Stomach (tissue), 19 donors: ENCODE measurements at places on chromosomes 4 and X. TPM values are rescaled to one million over a fixed set of nuclear protein-coding genes. Genes with fewer than 3 reads are reported as not detected.

DNA sequence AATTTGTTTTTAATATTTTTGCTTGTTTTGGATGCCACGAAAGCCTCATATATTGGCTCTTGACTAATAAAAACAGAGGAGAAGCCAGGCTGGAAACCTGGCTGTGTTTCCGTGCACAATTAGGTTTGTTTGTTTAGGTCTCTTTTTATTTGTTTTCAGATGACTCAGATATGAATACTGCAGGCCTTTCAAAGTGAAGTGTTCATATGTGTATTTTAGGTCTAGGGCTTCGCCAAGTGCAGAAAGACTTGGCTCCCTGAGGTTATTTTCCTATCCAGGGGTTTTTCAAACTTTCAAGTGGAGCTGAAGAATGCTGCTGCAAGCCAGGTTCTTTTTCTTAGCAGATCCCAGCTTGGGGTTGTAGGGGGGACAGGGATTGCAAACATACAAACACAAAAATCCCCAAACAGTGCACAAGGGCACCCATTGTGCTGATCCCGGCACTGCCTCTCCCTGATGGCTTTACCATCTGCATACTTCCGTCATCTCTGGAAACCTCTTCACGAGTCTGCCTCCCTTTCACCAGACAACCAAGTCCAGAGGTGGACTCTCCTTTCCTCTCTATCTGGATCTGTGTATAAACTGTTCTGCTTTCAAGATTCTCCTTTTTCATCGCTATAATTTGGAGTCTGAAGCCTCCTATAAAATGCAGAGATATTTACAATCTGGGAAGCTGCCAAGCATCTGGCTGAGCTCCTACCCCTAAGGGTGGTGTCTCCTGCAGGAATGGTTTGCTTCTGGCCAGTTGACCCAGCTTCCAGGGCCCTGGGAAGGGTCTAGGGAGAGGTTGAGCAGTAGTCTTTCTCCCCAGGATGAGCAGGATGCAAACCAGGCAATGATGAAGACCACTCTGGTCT is 108.6 kb downstream of the SMIM20 start:
- peak; percentile 74 for DNase-seq
- H3K36me3 ChIP-seq = no peaks in the 10 kb centered on the region

DNA sequence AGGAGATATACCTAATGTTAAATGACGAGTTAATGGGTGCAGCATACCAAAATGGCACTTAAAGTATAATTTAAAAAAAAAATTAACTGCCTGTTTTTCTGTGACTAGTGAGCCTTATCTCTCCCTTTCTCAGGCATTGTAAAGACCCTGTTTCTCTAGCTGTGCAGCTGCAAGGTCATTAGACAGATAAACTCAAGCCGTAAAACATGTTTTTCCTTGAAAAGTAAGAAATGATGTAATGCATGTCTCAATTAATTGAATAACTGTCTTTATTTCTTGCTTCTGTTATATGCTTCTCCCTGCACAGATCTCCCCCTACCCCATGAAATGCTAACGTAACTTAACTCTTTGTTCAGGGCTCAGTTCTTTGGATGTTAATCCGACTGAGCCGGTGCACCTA is 10.5 kb downstream of the TBC1D19 start:
- H3K27me3 ChIP-seq = no peaks in the 10 kb centered on the region
- H3K4me3 ChIP-seq = no peak overlapping the region
- no peak for DNase-seq
- no peaks in the 10 kb centered on the region for H3K4me1 ChIP-seq

GRCh38 chr4:109079731-109080130 is 222.7 kb downstream of the COL25A1 start:
- no peak overlapping the region for H3K27ac ChIP-seq
- no peaks in the 10 kb centered on the region for H3K27me3 ChIP-seq
- H3K4me1 ChIP-seq = no peaks in the 10 kb centered on the region
- no peak overlapping the region for H3K4me3 ChIP-seq

DNA sequence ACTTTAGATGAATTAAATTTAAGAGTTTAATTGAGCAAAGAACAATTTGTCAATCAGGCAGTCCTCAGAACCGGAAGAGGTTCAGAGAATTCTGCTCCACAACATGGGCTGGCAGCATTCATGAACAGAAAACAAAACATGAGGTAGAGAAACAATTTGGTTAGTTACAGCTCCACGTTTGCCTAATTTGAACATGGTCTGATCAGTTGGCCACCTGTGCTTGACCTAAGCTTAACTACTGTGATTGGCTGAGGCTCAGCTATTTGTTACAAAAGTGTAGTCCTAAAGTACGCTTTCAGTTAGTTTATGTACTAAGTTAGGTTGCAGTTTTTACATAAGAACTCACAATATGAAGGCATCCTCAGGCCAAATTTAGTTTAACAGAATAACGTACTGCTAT is 258.6 kb downstream of the ADAM29 start:
- no peak overlapping the region for H3K27ac ChIP-seq
- no peaks in the 10 kb centered on the region for H3K27me3 ChIP-seq
- no peak for DNase-seq
- H3K4me3 ChIP-seq = no peak overlapping the region
- H3K4me1 ChIP-seq = no peaks in the 10 kb centered on the region

DNA sequence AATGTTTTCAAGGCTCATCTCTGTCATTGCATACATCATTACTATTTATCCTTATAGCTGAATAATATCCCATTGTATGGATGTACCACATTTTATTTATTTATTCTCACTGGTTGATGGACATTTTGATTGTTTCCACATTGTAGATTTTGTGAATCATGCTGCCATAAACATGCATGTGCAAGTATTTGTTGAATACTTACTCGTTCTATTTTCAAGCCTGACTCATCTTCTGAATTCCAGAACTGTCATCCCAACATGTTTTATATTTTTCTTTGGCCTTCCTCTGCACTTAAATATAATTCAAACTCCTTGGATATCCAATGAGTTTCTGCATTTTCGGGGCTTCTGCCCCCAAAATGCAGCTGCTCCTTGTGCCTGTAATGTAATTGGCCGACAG is 77.6 kb downstream of the MXRA5 start:
- H3K4me1 ChIP-seq = no peaks in the 10 kb centered on the region
- H3K36me3 ChIP-seq = no peaks in the 10 kb centered on the region
- H3K27ac ChIP-seq = no peak overlapping the region
- no peak overlapping the region for H3K4me3 ChIP-seq
- no peak for DNase-seq

DNA sequence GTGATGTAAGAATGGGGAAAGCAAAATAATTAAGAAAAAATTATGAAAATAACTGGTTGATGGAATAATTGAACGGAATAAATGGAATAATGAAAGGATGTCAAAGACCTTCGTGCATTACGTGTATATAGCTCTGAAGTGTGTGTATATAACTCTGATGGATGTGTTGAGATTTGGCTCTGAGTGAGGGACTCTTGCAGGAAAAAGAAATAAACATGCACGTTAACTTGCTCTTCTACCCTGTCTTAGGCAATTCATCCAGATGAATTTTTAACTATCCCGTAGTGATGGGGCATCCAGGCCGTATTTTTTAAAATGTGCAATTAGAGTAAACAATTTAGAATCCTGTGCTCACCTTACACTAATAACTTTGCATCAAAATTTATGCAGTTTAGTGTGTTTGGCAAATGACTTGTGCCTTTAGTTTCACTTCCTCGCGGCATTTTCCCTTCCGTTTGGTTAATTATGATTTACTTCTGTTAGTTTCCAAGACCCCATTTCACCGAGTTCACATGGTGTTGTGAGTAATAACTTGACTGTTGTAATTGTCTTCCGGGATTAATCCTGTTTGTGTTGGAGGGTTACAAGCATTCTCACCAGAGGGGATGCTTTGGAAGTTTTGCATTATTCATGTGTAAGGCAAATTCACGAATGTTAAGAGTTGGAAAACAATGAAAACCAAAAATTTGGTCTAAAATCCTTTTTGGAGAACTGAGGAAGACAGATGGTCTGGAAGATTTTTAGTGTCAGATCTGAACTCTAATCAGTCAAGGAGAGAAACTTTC is 256.5 kb upstream of the FAT1 start:
- no peak for DNase-seq
- H3K27me3 ChIP-seq = no peaks in the 10 kb centered on the region
- H3K4me3 ChIP-seq = no peak overlapping the region
- H3K27ac ChIP-seq = no peak overlapping the region
- H3K4me1 ChIP-seq = peaks cover 6% of the 10 kb centered on the region

DNA sequence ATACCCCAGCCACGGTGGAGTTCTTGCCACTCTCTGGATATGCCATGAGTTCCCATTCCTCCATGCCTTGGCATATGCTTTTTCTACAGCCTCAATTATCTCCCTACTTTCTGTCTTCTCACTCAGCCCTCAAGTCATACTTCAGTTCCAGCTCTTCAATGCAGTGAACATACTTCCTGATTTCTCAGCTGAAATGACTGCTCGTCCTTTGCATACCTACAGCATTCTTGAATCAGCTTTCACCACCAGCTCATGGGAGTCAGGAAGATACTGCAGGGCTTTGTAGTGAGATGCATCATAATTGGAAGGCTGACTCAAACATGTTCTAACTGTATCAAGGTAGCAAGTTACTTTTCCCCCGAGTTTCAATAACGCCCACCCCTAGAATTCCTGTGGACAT is 118.4 kb downstream of the APBB2 start:
- no peak overlapping the region for H3K27ac ChIP-seq
- no peak for DNase-seq
- no peaks in the 10 kb centered on the region for H3K36me3 ChIP-seq
- H3K4me1 ChIP-seq = peaks cover 23% of the 10 kb centered on the region
- no peak overlapping the region for H3K4me3 ChIP-seq

DNA sequence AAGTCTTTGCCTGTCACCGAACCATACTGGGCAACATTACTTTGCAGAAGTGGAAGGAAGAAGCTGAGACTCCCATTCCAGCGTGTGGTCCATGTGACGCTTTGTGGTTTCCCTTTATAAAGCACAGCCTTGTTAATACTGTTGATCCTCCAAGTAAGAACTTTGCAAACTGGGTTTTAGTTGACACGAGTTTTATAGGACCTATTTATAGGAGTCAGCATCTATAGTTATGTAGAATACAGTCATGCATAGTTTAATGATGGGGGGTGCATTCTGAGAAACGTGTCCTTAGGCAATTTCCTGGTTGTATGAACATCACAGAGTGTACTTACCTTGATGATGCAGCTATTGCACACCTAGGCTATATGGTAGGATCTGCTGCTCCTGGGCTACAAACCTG is 1879.4 kb upstream of the TENM3 start:
- H3K4me3 ChIP-seq = no peak overlapping the region
- DNase-seq = no peak
- no peaks in the 10 kb centered on the region for H3K36me3 ChIP-seq
- H3K27ac ChIP-seq = no peak overlapping the region
- no peaks in the 10 kb centered on the region for H3K27me3 ChIP-seq

DNA sequence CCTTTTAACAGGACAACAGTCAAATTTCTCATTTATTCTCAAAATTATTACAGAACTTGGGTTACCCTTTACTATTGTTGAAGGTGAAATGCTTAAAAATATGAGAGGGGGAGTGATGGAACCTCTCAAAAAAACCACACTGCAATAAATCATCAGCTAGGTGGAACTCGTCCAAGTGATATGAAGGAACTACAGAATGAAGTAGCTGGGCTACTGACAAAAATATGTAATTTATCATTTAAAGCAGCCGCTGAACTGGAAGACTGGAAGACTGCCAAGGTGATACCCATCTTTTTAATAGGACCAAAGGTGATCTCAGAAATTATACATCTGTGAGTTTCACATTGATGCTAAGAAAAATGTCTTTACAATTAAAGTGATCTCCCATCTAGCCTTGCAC is 597.7 kb upstream of the TENM3 start:
- no peaks in the 10 kb centered on the region for H3K36me3 ChIP-seq
- H3K27me3 ChIP-seq = no peaks in the 10 kb centered on the region
- no peak overlapping the region for H3K4me3 ChIP-seq
- no peak for DNase-seq

DNA sequence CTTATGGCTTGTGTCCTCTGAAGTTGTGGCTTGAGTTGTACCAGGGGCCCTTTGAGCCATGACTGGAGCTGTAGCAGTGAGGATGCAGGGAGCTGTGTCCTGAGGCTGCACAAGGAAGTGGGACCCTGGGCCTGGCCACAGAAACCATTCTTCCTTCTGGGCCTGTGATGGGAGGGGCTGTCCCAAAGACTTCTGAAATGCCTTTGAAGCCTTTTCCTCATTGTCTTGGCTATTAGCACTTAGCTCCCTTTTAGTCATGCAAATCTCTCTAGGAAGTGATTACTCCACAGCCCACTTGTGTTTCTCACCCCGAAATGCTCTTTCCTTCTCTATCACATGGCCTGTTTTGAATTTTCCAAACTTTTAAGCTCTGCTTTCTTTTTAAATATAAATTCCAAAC is 92.4 kb downstream of the FHDC1 start:
- DNase-seq = no peak
- H3K27me3 ChIP-seq = no peaks in the 10 kb centered on the region
- H3K4me3 ChIP-seq = no peak overlapping the region
- no peaks in the 10 kb centered on the region for H3K4me1 ChIP-seq
- no peak overlapping the region for H3K27ac ChIP-seq

DNA sequence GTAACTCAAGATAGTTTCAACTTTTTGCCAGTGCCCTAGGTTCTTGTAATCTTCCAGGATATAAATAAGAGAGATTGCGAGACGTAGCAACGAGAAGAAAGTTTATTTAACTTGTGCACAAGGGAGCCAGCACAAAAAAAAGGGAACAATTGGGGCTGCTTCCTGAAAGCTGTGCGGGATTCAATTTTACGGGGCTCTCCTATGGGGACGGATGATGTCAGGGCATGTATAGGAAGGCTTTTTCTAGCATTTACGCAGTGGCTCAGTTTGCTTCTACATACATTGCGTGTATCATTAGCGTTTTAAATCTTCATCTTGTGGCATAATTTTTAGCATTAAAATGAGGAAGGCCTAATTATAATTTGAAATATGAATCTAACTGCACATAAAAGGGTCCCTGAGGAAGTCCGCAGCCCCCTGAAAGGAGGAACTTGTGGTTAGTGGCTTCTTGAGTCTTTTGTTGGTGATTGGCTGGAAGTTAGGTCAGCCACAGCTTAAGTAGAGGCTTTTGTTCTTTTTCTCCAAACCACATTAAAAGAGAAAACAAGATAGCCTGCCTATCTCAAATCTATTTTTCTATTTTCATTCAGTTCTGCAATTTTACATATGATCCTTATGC is 668.2 kb upstream of the NDST4 start:
- H3K4me3 ChIP-seq = no peak overlapping the region
- DNase-seq = no peak
- no peaks in the 10 kb centered on the region for H3K4me1 ChIP-seq
- H3K27ac ChIP-seq = no peak overlapping the region

- no peak overlapping the region for H3K4me3 ChIP-seq
- H3K27me3 ChIP-seq = no peaks in the 10 kb centered on the region
- H3K4me1 ChIP-seq = peaks cover 19% of the 10 kb centered on the region
- H3K36me3 ChIP-seq = peaks cover 46% of the 10 kb centered on the region
- DNase-seq = peak; percentile 69
These were observed 17.0 kb downstream of the NELFA start for GRCh38 chr4:1991596-1992434.

- no peak overlapping the region for H3K27ac ChIP-seq
- no peaks in the 10 kb centered on the region for H3K27me3 ChIP-seq
- DNase-seq = peak; percentile 74
- H3K36me3 ChIP-seq = peaks cover 11% of the 10 kb centered on the region
- no peak overlapping the region for H3K4me3 ChIP-seq
- H3K4me1 ChIP-seq = no peaks in the 10 kb centered on the region
These were observed 91.3 kb downstream of the NSUN7 start for GRCh38 chr4:40840985-40841571.

Gene RBPJ
- 28.1 TPM for polyA plus RNA-seq

Gene PDZD4
- polyA plus RNA-seq = 5.5 TPM

Gene FAM47B
- polyA plus RNA-seq = not detected

Gene ADGRG4
- under 0.01 TPM for polyA plus RNA-seq

Gene SYN1
- polyA plus RNA-seq = 0.45 TPM

Gene MAP7D2
- 1.4 TPM for polyA plus RNA-seq

Gene CDX4
- not detected for polyA plus RNA-seq

Gene LUZP4
- not detected for polyA plus RNA-seq

Gene PPID
- 22.1 TPM for polyA plus RNA-seq
